ENCODE measurements at places on chromosomes 5 and 9. TPM values are rescaled to one million over a fixed set of nuclear protein-coding genes. Genes with fewer than 3 reads are reported as not detected.
A peak's percentile ranks its signal among the peaks of the same experiment; 100 is the strongest.

C9orf153 gene
- 0.35 TPM for total RNA-seq

PDE6A gene
- total RNA-seq, result 0.39 TPM

WDR38 gene
- not detected for total RNA-seq

DNA sequence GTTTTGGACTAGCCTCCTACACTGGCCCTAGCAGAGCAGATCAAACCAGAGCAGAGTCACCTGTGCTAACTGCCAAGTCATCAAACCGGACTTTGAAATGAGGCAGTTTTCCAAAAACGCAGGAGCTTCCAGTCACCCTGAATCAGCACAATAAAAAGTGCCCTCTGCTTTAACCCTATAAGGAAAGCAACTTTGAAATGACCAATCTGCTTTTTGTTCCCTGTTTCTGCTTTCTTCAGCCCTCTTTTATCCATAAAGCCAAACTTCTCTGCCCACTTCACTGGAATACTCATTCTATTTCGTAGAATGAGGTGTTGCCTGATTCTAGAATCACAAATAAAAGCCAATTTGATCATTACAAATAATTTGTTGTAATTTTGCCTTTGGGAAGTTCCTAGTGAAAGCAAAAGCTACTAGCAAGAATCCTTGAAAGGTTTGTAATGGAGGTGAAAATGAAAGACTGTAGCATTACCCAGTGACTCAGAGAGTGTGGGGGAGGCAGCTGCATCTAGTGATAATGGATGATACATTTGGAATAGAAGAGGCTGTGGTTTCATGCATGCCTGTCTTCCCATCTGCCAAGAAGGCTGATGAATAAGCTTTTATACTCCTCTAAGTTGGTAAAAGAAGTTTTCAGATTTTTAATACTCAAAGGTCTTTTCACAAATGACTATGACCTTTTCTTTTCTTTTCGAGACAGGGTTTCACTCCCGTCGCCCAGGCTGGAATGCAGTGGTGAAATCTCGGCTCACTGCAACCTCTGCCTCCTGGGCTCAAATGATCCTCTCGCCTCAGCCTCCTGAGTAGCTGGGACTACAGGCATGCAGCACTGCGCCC is 14.9 kb downstream of the SPAAR start:
- no peaks in the 10 kb centered on the region for H3K36me3 ChIP-seq
- H3K27ac ChIP-seq, result no peak overlapping the region
- H3K4me3 ChIP-seq, result no peak overlapping the region
- no peaks in the 10 kb centered on the region for H3K27me3 ChIP-seq

- no peaks in the 10 kb centered on the region for H3K36me3 ChIP-seq
- peak; percentile 69 for DNase-seq
- no peaks in the 10 kb centered on the region for H3K27me3 ChIP-seq
- no peak overlapping the region for H3K27ac ChIP-seq
- H3K4me3 ChIP-seq, result no peak overlapping the region
Measured at GRCh38 chr9:87445646-87446045, 52.0 kb upstream of the DAPK1 start.

DNA sequence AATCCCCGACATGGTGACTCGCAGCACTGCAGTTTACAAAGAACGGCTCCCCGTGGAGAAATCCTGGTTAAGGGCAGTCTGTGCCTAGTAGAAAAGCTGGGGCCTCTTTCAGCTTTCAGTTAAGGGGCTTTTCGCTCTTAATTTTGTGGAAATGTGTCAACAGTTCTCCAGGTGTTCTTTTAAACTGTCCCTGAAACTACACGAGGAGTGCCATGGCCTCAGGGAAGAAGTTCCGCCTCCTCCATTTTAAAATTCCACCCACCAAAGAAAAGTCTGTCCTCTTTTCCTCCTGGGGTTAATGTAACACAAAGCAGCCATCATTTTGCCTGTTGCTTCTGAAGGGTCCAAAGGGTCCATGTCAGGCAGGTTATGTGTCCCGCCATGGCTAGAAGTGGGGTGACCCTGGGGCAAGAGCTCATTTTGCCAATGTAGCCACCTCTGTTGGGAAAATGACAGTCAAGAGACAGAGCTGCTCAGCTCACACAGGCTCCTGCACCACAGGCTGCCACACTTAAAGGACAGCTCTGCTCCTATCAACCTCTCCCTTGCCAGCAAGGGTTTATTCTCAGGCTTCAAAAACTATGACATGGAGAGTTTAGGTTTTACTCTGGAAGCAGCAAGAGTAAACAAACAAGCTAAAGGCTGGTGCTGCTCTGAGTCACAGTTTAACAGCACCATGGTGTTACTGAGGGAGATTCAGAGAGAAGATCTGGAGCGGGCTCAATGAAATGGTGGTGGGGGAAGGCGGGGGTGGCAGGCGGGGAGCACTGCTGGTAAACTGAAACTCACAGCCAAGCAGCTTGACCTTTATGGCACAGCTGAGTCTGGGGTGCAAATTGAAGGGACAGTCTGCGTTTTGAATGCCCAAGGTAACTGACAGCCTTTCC is 3.2 kb downstream of the WHRN start:
- H3K27me3 ChIP-seq, result peaks cover 10% of the 10 kb centered on the region
- H3K4me3 ChIP-seq, result peak overlapping the region; percentile 27
- H3K27ac ChIP-seq, result peak overlapping the region; percentile 74
- peak; percentile 53 for DNase-seq
- H3K36me3 ChIP-seq, result no peaks in the 10 kb centered on the region

DNA sequence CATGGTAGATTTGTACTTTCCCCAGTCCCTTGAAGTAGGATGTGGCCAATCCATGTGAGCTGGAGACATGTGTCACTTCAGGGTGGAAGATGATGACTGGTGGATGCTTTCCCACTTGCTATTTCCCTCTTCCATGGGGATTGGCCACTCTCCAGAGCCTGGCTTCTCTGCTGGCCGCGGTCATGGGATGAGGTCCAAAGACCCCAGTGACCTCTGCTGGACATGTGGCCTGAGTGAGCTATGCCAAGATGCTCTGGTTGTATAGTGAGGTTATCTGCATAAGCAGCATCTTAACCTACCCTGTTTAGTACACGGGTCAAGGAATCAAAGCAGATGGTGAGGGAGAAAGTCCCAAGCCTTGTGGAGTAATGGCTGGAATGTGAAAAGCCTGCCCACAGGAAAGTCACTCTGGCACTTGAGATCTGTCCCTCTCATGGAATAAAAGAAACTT is 47.1 kb downstream of the SH3PXD2B start:
- H3K36me3 ChIP-seq, result no peaks in the 10 kb centered on the region
- H3K27me3 ChIP-seq, result no peaks in the 10 kb centered on the region
- no peak overlapping the region for H3K4me3 ChIP-seq
- peaks cover 8% of the 10 kb centered on the region for H3K4me1 ChIP-seq
- DNase-seq, result no peak

- H3K4me1 ChIP-seq, result peaks cover 5% of the 10 kb centered on the region
- no peaks in the 10 kb centered on the region for H3K36me3 ChIP-seq
- no peak overlapping the region for H3K4me3 ChIP-seq
- H3K27ac ChIP-seq, result no peak overlapping the region
- no peaks in the 10 kb centered on the region for H3K27me3 ChIP-seq
Measured at GRCh38 chr5:59107692-59108091, 524.8 kb downstream of the RAB3C start.

- H3K4me1 ChIP-seq, result no peaks in the 10 kb centered on the region
- no peak overlapping the region for H3K27ac ChIP-seq
- no peak for DNase-seq
- H3K4me3 ChIP-seq, result no peak overlapping the region
Measured at GRCh38 chr5:134459010-134459403, 47.3 kb upstream of the CDKN2AIPNL start.

DNA sequence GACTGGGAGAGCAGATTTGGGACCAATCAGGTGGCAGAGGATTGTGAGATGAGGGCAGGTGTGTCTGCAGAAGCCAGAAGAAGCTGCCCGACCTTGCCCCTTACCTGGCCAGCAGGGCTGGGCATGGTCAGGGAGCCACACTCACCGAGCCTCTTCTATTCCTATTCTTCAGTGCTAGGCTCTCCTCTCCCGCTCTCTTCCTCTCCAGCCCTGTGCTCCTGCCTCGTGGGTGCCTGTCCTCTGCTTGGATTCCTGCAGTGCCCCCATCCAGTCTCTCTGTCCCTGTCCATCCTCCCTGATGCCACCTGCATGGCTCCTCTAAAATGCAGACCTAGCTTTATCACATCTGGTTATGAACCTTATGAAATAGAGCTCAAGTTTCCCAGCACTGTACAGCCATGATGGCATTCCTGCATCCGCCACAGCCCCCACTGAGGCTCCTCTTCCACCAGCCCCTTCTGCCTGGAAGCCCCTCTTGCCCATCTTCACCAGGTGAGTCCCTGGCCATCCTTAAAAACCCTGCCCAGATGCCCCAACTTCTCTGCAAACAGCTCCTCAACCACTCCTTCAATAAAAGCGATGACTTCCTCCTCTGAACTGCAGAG is 8.2 kb downstream of the UBE2QL1 start:
- no peaks in the 10 kb centered on the region for H3K4me1 ChIP-seq
- DNase-seq, result no peak
- peaks cover 8% of the 10 kb centered on the region for H3K27me3 ChIP-seq
- no peak overlapping the region for H3K4me3 ChIP-seq
